ENCODE measurements at places on chromosomes 1 and 21.

DNA sequence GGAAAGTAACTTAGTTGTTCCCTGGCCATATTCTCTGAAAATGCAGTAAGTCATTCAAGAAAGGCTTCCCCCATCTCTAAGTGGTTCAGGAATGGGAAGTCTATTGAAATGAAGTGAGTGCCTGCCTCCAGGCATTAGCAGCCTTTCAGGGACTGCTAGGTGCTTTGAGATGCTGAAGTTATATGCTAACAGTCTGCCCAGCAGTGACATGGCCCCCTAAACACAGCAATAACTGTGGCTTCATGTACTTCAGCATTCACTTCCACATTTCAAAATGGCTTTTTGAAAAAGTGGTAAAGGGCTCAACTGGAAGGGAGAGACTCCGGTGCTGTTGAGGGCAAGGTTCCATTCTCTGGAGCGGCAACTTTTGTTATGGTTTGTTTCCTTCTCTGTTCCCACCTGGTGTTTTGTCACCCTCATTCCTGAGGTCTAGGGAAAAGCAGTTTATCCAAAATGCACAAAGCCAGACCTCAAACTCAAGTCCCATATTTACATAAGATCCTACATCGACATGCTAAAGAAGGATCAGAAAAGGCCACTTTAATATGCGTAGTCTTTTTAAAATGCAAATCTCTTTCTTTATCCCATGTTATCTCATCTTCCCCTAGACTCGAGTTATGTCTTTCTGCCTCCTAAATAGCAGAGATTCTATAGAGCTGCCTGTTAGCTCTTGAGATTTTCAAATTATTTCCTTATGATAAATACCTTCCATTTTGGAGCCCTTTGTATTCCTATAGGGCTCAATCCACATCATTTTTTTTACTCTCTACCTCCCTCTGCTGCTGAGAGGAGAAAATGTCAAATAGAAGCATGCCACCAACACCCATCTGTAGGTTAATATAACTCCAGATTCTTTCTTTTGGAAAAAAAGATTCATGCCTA, 34.2 kb upstream of the LRRC8C start:
- DNase-seq = no peak

- no peak for DNase-seq
These were observed 675 bp downstream of the MYSM1 start for GRCh38 chr1:58699011-58699762.

GRCh38 chr1:210582205-210582970, 253.7 kb downstream of the HHAT start:
- no peak for DNase-seq

DNA sequence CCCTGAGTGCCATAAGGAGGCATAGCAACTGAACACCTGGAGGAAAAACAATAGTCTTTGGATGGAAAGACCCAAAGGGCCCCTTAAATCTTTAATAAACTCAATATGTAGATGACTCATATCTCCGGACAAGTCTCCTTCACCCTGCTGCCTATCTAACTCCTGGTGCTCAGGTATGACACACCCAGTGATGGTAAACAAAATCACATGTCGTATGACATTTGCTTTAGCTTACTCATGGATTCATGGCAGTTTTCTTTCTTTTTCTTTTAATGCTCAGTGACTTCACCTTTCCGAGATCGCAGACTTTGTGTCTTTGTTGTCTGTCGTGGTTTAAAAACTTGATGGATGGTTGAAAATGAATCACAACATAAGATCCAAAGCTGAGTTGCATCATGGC, 208.5 kb upstream of the PROX1 start:
- DNase-seq = no peak

DNA sequence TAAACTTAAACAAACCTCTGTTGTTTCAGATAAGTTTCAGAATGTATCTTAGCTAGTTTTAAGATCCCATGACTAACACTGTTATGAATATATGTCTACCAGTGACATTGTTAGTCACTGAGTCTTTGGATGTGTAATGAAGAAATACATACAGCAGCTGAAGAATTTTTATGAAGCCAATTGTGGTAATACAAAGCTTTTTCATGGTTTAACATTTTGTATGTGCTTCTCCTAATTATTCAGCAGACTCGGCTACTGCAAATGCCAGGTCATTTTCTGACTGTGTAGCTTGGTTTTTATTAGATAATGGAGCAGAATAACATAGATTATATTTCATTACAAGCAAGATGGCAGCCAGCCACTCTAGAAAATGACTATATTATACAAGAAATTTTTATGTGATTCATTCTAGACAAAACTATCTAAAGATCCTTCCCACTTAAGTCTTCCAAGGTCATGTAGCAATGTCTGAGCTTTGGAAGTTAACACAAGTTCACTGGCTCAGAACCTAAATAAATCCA, 147.8 kb downstream of the TNFSF18 start:
- DNase-seq = no peak

DNA sequence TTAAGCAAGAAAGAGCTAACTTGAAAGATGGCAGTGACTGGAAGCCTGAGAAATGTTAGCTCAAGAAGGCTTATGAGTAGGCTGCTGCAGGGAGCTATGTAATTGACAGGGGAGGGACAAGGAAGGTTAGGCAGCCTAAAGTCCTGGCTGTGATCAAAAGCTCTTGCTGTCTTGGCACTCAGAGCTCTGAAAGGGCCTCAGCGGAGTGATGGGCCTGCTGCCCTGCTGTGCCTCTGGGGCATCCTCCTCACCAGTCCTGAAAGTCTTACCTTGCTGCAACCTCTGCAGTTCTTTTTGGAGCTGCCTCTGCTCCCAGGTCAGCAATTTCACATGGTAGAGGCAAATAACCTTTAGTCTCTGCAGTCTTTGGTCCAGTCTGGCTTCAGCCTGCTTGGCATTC, 1.8 kb downstream of the CCDC190 start:
- DNase-seq = no peak

DNA sequence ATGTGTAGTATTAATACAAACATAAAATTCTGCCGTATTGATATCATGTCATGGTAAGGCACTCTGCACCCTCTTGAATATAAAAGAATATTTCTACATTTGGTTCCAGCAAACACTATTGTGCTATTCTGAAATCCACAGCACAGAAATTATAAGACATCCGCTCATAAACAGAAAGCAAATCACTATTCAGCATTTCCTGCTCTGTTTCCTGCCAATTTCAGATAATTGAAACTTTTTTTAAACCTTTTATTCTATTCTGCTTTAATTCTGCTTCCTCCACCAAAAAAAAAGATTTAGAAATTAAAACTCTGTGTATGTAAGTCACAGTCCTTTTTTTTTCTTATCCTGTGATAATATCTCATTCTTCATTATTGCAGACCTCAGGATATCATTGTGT, 39.6 kb upstream of the PLEKHO1 start:
- no peak for DNase-seq

DNA sequence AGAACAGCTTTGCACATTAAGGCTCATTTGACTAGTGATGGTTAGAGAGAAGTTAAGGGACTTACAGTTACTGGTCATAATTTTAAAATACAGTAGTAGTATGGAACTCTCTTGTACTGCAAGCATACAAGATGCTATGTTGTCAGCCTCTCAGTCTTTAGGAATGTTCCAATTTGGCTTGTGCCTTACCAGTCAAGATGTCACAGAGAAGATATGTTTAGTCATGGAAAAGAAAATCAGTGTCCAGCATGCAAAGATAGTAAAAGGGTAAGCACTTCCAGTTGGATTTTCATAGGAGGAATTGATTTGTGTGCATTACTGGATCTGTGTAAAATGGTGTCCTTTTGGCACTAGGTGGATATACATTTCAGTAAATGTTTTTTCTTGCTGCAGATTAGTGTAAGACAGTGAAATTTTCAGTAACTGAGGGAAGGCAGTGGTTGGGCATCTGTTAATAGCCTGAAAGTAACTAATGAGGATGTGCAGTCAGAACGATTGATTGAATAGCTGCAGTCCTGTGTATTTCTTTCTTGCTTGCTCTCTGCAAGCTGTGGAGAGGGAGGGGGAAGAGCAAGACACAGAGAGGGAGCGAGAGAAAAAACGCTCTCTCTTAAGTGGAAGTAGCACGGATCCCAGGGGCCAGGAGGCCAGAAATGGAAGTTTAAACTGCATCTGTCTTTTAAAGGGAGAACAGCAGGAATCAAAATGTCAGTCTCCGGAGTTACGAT, 108.2 kb downstream of the CLEC20A start:
- no peak for DNase-seq

All from thyroid gland (tissue), 4 donors.